ENCODE measurements at places on chromosomes 5 and 9.

DNA sequence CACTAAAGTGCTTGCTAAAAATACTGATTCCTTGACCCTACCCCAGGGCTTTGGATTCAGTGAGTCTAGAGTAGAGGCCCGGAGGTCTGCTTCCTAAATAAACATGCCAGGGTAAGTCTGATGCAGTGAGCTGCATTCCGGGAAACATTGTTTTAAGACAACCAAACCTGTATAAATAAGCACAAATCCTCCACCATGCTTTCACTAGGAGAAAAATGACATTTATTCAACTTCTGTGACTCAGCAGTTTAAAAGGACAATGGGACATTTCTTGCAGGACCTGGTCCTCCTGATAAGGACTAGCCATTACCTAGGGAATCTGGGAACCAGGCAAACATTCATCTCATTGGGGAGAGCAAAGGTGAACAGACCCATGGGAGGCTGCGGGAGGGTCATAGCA, 335.3 kb downstream of the MLLT3 start:
- DNase-seq: no peak

GRCh38 chr9:118961857-118962256, 407.4 kb downstream of the BRINP1 start:
- no peak for DNase-seq

GRCh38 chr5:153824909-153825308, 213.8 kb downstream of the FAM114A2 start:
- no peak for DNase-seq

- no peak for DNase-seq
Observed at GRCh38 chr5:136169218-136169617, 23.7 kb downstream of the SMIM32 start.

GRCh38 chr5:179051784-179052183, 8.4 kb upstream of the ZNF354C start:
- DNase-seq: no peak

GRCh38 chr5:33894566-33894965, 2.8 kb upstream of the ADAMTS12 start:
- DNase-seq: no peak

- DNase-seq: no peak
Observed at GRCh38 chr5:103356350-103357091, 98.0 kb downstream of the MACIR start.

GRCh38 chr5:122362361-122362760, 50.3 kb downstream of the SNCAIP start:
- DNase-seq: no peak

- DNase-seq: no peak
Observed at GRCh38 chr5:40260361-40260760, 419.4 kb upstream of the PTGER4 start.

DNA sequence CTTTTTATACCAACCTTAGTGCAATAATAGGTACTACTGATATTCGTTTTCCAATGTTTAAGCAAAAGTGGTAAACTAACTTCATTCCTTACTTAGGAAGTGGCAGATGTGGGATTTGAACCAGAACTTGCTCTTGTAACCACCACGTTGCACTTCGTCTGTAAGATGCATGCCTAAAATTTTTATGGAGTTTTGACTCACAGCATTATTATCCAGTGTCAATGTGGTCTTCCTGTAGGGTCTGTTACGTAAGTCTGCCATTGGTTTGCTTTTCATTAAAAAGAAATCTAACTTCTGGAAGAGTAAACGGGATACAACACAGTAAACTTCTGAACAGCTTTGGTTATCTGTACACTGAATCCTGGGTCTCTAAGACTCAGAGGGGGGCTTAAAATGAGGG, 521.0 kb upstream of the WWC1 start:
- DNase-seq: no peak

GRCh38 chr9:126166866-126167265, 159.8 kb upstream of the MVB12B start:
- peak; percentile 52 for DNase-seq

GRCh38 chr5:143412661-143413342, 9.3 kb upstream of the NR3C1 start:
- DNase-seq: no peak

GRCh38 chr5:78757269-78758053, 108.9 kb upstream of the LHFPL2 start:
- DNase-seq: peak; percentile 79

DNA sequence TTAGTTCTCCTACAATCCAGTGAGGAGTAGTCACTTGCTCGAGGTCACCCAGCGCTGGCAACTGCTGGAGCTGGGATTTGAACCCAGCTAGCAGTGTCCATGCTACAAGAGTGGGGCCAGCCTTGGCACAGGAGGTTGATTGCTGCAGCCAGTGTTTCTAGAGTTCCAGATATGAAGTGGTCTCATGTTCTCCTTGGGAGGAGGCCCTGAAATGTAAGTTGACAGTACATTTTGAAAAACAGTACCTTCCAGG, 802 bp downstream of the CCDC107 start:
- DNase-seq: no peak

GRCh38 chr9:137067860-137068538, 2.4 kb downstream of the SAPCD2 start:
- DNase-seq: no peak

DNA sequence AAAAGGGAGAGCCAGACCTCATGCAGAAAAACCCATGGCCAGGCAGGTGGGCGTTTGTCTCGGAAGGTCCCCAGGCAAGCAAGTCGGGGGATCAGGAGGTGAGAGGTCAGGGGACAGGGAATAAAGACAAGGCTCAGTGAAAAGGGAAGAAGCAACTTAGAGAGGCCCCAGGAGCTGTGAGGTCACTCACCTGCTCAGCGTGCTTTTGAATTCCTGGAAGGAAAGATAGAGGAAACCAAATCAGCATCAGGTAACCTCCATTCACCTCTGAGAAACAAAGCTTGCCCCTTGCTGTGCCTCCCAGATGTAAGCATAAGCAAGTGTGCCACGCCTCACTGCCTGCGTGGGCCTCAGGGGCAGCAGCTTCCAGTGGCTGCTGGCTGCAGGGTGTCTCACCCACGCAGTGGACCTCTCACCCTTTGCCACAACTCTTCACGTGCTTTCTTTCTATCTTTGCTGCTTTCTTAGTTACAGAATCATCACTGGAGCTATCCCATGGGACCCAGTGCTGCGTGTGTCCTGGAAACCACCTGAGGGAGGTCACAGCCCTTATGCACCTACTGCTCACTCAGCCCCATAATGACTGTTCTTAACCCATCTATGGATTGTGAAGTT, 6.0 kb downstream of the TRIM7 start:
- DNase-seq: no peak

- DNase-seq: no peak
Observed at GRCh38 chr5:31251032-31251431, 57.5 kb downstream of the CDH6 start.

DNA sequence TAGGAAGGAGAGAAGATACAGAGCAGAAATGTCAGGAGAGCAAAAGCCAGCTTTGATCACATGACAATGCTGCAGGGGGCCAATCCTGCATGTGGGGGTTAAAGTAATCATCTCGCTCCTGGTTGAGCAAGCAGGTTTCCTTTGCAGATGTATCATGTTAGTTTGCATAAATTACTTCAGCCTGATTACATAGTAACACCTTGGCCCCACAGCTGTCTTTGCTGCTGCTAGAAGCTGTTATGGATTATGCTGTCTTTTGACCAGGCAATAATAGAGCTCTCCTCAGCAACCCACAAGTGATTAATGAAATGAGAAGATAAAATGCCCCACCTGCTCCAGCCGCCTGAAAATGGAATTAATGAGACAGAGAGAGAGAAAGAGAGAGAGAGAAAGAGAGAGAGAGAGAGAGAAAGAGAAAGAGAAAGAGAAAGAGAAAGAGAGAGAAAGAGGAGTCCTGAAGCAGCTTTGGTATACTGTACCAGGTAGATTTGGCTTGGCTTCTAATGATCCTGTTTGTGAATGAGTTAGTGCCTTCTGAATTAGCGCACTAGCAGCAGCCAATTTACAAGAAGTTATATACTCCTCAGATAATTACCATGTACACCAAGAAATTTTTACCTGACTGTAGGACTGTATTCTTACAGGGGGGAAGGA, 174.3 kb upstream of the RORB start:
- no peak for DNase-seq

DNA sequence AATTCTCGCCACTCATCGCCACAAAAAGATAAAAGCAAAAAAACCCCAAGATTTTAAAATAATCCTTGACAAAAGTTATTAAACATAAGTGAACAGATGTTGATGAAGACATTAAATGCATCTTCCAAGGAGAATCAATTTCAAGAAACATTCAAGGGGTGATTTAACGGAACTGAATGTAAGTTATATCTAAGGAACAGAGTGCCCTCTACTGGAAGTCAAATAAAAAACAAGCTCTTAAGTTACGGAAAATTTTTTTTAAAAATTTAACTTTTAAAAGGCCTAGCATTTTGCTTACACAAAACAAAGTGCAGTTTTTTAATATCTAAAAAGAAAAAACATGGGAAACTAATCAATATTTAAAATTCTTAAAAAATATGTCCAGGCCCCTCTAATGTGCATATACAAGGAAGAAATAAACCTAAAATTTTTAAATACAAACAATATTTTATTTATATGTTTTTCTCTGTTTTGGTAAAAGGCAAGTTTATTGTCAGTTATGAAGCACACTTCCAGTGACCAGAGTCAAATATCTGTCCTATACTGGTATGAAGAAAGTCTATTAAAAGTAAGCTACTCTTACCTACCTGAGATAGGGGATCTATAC, 28.0 kb downstream of the TEX10 start:
- no peak for DNase-seq

DNA sequence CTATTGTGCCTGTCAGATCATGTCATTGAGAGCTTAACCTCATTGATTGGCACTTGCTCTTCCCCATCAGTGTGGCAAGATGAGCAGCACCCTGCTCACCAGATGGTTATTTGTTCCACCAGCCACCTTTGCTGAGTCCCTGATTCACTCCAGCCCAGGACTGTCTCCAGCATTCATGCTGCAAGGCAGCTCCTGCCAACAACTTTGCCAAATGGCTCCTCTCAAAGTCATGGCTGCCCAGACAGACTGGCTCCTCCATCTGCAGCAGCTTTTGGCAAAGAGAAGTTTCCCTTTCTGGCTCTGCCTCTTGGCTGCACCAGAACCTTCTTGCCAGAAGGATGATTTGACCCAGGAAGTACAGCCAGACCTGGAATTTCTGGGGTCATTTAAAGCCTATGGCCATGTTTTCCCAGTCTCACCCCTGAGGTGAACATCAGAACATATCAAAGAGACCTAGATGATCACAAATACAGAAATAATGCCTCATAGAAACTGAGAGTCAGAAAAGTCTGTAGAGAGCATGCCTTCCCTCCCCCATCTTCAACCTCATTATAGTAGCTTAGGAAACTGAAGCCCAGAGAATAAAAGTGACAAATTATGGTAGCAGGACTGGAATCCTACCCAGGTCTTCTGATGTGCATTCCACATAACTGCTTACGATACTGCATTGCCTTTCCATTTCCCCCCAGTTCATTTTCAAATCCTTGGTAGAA, 10.4 kb downstream of the PPP2R2B start:
- no peak for DNase-seq

DNA sequence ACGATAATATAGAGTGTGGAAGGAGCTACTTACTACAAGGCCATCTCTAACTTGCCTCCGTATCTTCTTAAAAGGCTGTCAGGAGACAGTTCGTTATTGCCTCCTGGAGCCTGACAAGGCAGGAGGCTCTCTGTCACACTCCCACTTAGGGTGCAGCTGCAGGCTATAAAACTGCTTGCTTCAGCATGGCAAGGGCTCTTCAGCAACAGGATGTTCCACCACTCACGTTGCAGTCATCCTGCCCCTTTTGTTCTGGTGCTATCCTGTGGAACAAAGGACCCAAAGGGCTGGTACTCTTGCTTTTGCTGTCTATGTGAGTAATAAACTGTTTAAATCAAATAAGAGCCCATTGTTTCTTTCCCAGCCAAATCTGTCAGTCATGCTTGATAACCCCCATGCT, 508.9 kb downstream of the NTRK2 start:
- DNase-seq: no peak

DNA sequence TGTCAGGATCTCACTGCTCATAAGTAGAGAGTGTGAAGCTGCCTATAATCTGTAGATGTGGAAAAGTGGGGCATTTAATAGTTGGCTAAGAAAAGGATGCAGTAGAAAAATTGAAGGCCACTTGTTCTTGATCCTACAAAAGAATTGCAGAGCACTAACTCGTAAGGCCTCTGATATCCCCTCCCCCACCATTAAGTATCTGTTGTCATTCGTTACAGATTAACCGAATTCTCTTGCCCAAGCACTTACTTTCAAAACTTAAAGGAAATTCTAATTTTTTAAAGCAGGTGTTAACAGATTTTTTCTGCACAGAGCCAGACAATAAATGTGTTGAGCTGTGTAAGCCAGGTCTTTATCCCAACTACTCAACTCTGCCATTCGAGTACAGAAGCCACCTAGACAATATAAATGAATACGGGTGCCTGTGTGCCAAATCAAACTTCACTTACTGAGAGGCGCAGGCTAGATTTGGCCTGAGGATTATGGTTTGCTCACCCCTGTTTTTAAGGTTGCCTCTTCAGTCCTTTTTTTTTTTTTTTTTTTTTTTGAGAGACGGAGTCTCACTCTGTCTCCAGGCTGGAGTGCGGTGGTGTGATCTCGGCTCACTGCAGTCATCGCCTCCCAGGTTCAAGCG, 234.8 kb downstream of the RFK start:
- no peak for DNase-seq

DNA sequence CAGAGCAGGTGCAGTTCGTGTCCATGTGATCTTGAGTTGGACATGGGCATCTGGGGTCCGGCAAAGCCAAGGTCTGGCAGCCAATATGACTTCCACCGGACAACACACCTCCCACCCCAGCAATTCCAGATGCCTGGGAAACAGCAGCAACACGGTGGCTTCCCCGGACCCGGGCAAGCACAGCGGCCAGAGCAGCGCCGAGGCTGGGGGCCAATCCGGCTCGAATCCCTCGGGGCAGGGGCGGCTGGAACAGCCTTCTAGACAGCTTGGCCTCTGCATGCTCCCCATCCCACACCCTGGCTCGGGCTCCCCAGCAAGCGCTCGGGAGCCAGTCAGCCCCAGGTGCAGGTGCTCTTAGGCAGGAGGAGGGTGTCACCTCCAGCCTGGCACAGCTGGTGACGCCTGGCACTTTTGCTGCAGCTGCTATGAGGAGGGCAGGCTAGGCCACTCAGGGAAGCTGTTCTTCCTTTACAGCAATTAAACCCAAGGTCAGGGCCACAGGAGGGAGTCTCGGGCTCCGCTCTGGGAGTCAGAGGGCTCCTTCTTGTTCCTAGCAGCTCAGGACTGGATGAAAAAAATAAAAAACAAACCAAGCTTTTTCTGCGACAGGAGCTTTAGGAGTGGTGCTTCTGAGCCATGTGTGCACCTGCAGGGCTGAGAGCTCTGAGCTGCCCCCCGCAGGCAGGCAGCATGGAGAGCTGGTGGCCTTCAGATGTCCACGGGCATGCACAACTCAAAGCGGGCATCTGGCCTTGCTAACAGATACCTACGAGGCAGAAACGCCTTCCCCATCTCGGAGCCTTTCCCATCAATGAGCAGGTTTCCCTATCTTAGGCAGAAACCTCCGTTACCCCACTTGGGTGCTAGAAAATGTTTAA, 28.2 kb downstream of the DBH start:
- DNase-seq: no peak

- no peak for DNase-seq
Observed at GRCh38 chr5:125042261-125042890, 295.9 kb upstream of the ZNF608 start.

- DNase-seq: no peak
Observed at GRCh38 chr9:119313846-119314245, 55.4 kb downstream of the BRINP1 start.
